ENCODE measurements at places on chromosomes 4 and X.
A peak's percentile ranks its signal among the peaks of the same experiment; 100 is the strongest.

- DNase-seq: peak; percentile 85
Measured at GRCh38 chr4:155442267-155443105, 65.7 kb upstream of the MAP9 start.

DNA sequence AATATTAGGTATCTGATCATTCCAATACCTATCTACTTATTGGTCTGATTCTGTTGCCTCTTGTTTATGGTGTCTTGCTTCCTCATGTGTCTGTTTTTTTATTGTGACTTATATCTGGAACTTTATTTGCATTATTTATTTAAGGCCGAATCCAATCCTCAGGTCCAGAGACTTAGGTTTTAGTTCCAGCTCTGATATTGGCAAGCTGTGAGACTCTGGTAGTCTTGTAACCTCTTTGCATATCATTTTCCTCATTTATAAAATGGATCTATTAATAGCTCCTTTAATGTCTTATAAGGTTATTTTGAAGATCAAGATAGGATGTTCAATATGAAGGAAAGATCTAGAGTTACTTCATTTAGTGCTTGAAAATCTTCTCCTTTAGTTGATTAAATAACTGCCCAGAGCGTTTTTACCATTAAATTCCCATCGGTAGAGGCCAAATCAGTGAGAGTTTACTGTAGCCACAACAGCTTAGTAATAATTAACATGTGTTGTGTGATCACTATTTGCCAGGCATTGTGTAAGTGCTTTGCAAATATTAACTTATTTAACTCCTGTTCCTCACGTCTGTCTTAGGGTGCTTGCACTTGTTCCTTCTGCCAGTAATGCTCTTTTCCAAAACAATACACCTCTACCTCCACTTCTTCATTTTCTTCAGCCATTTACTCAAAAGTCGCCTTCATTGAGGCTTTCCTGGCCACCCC lies 82.2 kb downstream of the CC2D2A start:
- no peak for DNase-seq

DNA sequence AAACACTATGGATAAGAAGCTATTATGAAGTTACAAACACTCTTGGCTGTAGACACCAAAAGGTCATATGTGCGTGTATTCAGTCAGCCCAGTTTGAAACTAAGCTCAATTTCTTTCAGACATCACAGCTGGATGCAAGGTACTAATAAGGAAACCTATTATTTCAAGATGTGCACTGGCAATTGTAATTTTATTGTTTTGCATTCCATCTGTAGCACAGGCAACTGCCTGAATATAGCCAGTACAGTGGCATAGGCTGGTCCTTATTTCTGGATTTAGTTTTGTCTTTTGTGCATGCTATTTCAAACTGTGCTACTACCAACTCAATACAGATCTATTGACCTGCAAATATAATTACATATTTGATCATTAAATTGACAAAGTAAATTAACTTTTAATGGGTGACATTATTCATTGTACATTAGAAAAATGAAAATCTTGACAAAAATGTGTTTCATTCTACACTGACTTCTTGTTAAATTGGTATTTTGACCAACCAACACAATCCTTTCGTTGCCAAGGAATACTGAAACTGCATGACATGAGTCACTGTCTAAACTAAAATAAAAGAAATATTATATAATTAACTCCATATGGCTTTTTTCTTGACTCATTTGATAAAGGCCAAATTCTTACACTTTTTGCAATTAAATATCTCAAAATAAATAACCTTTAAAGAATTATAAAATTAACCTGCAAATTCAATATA lies 594.3 kb upstream of the ADGRL3 start:
- DNase-seq: no peak

DNA sequence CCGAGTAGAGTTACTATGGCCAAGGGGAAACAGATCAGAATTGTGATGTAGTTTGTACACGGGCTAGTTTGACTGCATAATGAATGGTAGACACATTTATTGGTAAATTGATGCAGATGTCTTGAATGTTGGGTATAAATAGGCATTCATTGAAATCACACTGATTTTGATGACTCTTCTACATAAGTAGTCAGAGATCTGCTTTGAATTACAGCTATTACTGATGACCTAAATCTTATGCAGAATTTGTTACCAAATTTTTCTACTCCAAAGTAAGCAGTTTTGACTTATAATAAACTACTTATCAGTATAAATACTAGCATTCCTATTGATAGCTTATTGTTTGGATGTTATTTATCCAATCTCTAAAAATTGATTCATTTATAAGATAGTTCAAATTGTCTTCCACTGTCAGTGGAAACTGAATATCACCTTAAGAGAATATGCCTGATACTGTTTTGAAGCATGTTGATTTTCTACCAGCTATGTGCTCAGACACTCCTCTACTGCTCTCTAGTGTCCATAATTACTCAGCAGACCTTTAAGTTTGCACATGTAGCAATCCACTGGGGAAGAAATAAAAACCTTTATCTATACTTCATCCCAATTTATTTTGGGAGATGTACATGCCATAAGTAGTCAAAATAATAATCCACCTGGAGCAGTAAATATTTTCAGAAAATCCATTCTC lies 120.3 kb downstream of the RASL11B start:
- no peak for DNase-seq

DNA sequence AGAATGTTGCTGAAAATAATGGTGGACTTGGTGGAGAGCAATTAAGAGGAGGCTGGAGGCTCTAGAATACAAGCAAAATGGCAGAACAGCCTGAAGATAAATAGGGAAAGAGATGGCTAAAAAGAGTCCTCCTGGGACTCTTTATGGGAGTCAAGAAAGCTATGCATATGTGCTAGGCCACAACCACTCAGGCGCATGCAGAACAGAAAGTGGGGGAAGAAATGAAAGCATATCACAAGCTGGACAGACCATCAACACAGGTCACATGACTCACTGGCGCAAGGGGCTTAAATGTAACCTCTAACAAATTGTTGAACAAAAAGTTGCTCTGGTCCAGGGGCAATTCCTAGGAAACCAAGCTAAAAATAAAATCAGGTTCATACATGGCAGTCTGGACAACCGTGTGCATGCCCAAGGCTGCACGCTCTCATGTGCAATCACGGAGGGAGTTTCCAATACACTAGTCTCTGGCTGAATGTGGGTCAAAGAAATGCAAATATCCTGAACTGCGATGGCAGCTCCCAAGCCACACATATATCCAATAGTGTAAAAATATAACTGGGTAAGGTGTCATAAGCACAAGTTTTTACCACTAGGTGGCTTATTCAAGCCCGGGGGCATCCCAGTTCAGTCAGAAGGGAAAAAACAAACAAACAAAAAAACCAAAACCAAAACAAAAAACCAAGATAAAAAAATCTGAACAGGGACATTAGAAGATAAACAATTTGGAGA lies 45.4 kb downstream of the ZNF711 start:
- no peak for DNase-seq

DNA sequence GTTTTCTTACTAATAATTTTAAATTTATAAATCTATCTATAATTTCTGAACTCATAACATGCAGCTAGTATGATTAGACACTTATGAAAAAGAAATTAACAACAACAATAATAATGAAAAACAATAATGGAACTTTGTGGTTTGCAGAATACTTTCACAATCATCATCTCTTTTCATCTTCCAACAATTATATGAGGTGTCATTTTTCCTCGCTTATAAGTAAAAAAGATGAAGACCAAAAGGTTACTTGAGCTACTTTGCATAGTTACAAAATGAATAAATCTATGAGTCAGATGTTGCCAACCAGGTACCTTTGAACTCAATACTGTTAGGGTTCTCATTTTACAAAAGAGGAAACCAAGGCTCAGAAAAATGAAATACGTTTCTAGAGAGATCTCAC lies 98.5 kb upstream of the ELOVL6 start:
- no peak for DNase-seq

Measured in femur (tissue), 1 donor.